NCI-H1930 (cell line): ENCODE measurements at places on chromosomes 6 and 20.
A peak's percentile ranks its signal among the peaks of the same experiment; 100 is the strongest.

DNA sequence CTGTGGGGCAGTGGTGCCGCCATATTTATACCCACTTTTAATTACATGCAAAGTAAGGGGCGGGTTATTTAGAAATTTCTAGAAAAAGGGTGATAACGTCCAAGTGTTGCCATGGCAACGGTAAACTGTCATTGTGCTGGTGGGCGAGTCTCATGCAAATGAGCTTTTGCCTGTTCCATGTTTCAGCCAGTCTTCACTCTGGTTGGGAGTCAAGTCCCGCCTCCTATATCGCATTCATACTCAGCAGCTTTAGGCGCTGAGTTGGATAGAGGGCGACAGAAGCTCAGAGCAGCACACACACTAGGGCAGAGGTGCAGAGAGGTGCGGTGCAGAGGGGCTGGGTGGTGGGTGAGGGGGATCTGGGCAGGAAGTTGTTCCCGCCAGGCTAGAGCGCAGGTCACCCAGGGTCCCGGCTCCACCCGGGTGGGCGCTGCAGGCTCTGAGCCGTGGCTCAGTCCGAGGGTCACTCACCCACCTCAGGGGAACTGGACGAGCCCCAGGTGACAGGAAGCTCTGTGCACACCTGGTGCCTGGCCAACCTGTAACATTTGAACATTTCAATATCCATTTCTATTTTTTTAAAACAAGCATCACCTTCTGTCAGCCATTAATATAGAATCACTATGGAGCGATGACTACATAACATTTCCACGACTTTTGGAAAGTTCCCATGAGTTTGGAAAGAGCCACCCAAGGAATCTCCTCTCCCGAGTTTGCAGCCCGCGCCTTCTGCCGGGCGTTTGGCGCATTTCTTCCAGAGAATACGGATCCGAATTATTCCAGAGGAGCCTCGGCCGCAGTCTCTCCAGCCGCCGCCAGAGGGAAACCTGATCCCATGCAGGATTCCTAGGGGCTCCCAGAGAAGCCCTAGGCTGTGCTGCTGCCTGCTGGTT, 89.1 kb upstream of the PHACTR3 start:
- DNase-seq, result peak; percentile 76

DNA sequence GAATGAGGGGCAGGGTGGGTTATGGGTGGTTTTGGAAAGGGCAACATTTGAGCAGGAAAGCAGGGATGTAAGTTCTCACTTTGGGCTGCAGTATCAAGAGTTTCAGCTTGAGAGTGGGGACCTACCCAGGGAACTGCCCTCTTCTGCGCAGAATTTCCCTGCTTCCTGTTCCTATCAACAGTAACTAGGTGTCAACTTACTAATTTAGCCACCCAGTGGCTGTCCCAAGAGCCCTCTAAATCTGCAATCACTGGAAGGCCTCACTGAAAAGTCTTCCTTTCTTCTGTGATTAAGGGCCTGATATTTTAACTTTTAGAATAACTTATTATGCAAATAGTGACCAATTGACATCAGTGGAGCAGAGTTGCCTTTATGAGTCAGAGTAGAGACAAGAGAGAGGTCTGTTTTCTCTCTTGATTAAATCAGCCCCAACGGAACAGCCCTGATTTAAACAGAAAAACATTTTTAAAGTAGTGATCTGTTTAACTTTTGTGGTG, 118.2 kb upstream of the RIPOR2 start:
- DNase-seq, result no peak

DNA sequence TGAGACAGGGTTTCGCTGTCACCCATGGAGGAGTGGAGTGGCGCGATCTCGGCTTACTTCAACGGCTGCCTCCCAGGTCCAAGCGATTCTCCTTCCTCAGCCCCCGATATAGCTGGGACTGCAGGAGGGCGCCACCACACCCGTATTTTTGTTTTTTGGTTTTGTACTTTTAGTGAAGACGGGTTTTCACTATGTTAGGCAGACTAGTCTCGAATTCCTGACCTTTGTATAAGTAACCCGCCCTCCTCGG, 115.4 kb upstream of the BTN3A2 start:
- DNase-seq, result no peak

- peak; percentile 74 for DNase-seq
Observed at GRCh38 chr6:27893836-27894807, 18.1 kb downstream of the OR2B2 start.

DNA sequence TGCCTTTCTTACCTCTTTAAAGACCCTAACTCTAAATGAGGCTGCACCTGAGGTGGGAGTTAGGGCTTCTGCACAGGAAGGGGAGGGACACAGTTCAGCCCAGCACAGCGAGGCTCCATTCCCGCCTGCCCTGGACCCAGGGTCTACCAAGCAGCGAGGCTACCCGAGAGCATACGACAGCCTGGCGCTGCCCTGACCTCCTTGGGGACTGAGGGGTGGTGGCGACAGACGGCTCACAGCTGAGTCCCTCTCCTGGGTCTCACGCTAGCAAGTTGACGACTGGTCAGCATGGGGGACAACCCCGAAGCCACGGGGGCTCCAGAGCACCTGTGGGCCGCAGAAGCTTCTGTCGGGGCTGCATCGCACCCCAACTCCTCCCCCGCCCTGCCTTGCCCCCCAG, 24.4 kb downstream of the SLC17A9 start:
- no peak for DNase-seq

- DNase-seq, result peak; percentile 54
Observed at GRCh38 chr6:111478749-111479148, 4.3 kb downstream of the REV3L start.

DNA sequence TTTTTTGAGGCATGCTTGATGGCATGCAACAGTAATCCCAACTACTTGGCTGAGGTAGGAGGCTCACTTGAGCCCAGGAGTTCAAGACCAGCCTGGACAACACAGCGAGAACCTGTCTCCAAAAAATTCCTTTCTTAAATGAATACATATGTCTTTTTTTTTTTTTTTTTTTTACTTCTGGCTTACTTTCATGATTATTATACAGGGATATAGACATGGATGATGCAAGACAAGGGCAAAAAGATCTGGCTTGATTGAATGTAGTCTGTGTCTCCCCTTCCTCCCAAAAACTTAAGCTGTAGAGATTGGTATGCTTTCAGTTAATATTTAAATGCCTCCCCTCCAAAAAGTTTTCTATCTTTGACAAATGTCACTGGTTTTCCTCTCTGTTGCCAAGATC, 7.6 kb downstream of the SNX3 start:
- DNase-seq, result no peak

- no peak for DNase-seq
Observed at GRCh38 chr20:9261781-9262180, 192.9 kb downstream of the PLCB4 start.

DNA sequence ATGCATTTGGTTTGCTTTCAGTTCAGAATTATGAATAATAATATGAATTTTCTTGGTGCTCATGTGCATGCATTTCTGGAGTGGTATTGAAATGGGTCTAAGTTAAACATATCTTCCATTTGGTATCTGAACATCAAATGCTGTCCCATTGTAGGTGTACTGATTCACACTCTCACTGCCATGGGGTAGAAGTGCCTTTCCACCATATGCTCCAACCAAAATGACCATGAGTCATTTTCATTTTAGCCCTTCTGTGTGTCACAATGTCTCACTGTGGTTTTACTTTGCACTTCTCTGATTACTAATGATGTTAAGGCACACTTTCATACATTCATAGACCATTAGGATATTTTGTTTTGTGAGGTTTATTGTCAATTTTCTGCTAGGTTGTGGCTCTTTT, 211.9 kb downstream of the HAO1 start:
- no peak for DNase-seq

DNA sequence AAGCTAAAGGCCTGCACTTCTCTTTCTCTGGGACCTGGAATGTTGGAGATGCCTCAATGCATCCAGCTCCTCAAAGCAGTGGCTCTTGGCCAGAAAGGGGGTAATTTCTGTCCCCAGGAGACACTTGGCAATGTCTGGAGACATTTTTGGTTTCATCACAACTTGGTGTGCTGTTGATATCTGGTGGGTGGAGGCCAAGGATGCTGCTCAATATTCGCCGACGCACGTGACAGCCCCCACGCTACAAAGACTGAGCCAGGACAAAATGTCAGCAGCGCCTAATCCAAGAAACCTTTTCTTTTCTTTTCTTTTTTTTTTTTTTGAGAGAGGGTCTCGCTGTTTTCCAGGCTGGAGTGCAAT, 79.8 kb downstream of the SULF2 start:
- DNase-seq, result no peak

DNA sequence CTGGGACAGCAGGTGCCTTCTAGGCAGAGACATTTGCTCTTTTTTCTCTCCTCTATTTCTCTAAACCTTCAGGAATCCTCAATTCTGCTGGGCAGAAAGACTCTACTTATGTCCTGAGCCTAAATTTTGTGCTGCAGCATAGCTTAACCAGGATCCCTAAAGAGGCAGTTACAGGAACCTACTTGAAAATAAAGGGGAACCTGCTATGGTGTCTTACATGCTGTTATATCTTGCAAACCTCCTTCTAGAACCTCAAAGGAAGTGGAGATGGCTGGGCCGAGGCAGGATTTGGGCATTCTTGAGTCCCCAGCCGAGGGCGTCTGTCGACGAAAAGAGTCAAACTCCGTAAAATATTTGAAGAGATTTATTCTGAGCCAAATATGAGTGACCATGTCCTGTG, 17.1 kb upstream of the GMNN start:
- DNase-seq, result no peak

GRCh38 chr6:165849534-165850430, 186.7 kb upstream of the PDE10A start:
- DNase-seq, result no peak

DNA sequence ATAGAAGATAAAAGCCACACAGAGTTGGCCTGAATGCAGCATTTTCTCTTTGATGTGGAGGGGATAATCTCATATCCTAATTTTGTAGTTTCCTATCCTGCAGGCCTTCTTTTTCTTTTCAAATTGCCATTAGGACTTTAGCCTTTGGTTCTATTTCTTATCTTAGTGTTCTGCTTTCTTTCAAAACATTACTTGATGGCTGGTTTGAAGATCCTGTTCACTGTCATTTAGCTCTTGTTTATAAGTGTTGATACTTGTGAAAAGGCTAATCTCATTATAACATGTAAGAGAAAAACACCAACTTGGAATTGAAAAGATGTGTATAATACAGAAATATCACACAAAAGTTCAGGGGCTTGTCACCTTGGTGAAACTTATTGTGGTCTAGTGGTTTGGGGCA, 54.6 kb upstream of the PKIB start:
- DNase-seq, result no peak

- DNase-seq, result no peak
Observed at GRCh38 chr6:1379017-1379787, 10.2 kb upstream of the FOXF2 start.

DNA sequence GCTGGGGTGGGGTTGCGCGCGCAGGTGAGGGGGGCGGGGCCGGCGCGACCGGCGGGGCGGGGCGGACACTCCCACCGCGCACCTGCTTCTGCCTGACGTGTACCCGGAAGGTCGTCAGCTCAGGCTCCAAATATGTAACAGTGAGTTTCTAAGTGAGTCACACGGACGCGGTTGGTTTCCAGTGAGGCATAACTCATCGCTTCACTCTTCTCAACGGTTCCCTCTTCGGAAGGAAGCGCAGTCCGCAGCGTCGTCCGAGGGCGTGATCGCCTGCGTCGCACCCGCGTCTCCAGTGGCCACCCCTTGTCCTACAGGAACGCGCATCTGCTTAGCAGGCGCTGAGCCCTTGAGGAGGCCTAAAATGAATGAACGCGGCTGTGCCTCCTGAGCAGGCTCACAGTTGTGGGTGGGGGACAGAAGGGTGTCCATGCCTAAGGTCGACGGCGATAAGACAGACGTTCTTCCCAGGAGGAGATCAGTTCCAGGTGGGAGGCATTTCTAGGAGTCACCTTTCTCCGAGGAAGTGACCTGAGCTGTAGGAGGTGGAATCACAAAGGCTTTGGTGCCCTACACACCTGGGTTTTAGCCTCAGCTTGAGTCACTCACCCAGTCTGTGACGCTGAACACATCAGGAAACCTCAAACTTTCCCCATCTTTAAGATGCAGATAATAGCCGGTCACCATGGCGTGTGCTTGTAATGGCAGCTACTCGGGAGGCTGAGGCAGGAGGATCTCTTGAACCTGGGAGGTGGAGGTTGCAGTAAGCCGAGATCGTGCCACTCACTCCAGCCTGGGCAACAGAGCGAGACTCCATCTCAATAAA, 50.9 kb upstream of the EZR start:
- DNase-seq, result no peak
